Renal cortex interstitium (tissue), 15 donors: ENCODE measurements at places on chromosomes 5 and 9. TPM values are rescaled to one million over a fixed set of nuclear protein-coding genes. Genes with fewer than 3 reads are reported as not detected.

The EFNA5 gene
- polyA plus RNA-seq: 30.3 TPM

The OMD gene
- polyA plus RNA-seq: 1.8 TPM

The IFNA21 gene
- not detected for polyA plus RNA-seq

The VCAN gene
- 404 TPM for polyA plus RNA-seq

The SMIM33 gene
- polyA plus RNA-seq: 0.06 TPM

The ALAD gene
- polyA plus RNA-seq: 46.1 TPM

The KCNIP1 gene
- polyA plus RNA-seq: 12.3 TPM

The TMEM174 gene
- polyA plus RNA-seq: 22.8 TPM

The TUSC1 gene
- polyA plus RNA-seq: 15.7 TPM

The FOXD4L3 gene
- 0.07 TPM for polyA plus RNA-seq

The LECT2 gene
- polyA plus RNA-seq: 5.1 TPM

The FIBCD1 gene
- polyA plus RNA-seq: 0.56 TPM

The MCIDAS gene
- polyA plus RNA-seq: 0.79 TPM

The SPAG8 gene
- 4.8 TPM for polyA plus RNA-seq

The CREBRF gene
- 16.7 TPM for polyA plus RNA-seq

The GLRA1 gene
- polyA plus RNA-seq: not detected

The AMBP gene
- polyA plus RNA-seq: 2.4 TPM
